Liver (tissue), 10 donors: ENCODE measurements at places on chromosomes 13 and 19.
A peak's percentile ranks its signal among the peaks of the same experiment; 100 is the strongest.

DNA sequence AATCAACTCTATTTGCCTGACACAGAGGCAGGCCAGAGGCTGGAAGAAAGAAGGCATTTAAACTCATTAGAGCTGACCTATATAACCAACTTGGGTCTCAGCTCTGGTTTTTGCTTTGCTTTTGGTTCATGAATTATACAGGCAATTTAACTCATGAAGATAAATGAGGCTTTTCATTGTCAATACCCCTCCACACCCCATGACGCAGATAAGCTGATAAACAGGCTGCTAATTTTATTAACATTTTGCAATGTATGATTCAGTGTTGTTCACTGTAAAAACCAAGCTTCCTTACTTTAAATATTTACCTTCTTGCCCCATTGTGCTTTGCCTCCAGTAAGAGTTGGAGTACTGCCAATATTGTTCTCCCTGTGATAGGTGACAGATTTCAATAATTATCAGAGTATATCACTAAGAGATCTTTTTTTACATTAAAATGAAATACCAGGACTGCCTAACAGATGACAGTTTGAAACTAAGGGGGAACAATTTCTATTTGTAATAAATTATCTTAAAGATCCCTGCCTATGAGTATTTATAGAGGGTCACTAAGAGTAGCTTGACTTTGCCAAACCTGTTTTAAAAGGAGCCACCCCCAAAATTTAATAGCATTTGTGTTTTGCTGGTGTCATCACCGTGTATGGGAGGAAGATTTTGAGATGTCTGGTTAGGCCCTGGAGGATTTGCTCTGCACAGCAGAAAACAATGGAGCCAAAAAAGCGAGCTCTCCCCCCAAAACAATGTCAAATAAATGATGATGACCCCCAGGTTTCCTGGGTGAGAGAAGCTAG is 472.7 kb upstream of the NBEA start:
- DNase-seq = no peak

DNA sequence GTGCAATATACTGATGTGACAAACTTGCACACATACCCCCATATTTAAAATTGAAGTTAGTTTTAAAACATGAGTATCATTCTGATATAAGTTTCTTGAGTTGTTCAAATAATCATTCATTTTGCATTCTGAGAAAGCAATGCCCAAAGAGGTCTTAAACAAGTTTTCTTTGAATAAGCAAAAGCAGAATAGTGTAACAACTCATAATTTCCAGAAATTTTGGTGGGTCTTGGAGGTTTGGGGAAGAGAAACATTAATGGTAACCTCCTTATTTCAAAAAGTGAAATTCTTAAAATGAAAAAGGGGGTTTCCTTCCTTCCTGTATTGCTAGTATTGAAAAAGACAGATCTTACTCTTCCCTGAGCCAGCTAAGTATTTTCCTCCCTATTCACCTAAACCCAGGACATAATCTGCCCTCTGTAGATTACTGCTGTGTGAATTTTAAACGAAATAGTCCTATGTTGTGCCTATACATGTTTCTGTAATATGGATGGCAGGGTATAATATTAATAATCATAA is 30.4 kb downstream of the SLC25A15 start:
- no peak for DNase-seq

DNA sequence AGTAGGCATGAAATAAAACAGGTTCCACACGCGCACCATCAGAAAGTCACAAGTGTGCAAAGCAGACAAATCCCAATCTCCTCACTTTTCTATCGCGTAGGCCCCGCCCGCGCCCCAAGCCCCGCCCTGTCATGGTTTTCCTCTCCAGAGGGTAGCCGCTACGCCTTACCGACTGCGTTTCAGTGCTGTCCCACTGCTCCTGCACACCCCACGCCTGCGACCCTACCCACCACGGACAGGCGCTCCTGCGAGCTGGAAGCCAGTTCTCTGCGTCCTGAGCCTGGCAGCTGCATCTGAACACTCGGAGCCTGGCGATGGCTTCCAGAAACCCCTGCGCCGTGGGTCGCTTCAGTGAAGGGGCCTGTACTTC is 379 bp upstream of the ZNF470 start:
- DNase-seq = peak; percentile 60

DNA sequence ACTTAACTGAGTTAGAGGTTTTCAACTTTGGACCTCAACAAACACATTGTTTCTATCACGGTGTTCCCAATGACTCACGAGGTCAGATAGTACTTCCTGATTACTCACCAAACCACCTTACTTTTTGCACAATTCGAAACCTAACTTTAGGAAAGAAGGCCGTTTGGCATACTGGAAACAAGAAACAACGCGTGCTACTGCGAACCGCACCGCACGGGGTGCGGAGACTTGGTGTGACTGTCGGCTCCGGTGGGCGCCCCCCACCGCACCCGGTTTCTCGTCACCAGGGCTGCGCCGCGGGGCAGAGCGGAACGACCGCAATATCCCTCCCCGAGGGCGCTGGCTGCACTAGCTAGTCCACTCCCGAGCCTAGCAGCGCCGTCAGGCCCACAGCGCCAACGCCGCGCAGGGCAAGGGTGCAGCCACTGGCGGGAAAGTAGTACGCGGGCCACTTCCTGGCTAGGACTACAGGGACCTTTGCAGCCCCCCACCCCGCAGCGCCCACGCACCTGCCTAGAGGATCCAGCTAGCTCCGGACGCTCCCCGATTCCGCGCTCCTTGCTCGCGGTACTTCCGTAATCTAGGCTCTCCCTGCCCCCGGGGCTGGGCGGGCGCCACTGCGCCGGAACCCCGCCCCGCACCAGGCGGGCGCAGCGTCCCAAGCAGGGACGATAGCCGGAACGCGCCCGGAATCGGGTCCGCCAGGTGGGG is at the start of gene PARP4:
TSS of gene PARP4 (minus strand) at position 582 of the 711 bp plus-strand sequence. CDS start 9,002 bp downstream, outside the sequence.
- DNase-seq = peak; percentile 77

DNA sequence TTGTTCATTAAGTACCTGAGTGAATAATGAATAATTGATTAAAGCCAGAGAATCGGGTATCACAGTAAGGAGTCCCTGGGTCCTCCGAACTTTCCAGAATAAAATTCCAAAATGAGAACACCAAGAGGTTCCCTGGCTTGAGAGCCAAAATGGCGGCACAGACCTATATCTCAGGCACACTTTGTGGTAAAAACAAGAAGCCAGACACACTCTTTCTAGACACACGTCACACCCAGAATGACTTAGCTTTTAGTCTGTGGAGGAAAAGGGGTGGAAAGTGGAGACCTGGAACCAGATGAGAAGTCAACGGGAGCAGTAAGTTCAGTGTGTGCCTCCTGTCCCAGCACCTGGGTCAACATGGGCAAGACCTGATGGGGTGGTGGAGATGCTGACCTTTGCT is 8.4 kb downstream of the ARL11 start:
- DNase-seq = no peak

GRCh38 chr19:30873691-30874090 is 475.5 kb downstream of the TSHZ3 start:
- no peak for DNase-seq

GRCh38 chr19:33260628-33261418 is 35.2 kb upstream of the SLC7A10 start:
- DNase-seq = no peak

DNA sequence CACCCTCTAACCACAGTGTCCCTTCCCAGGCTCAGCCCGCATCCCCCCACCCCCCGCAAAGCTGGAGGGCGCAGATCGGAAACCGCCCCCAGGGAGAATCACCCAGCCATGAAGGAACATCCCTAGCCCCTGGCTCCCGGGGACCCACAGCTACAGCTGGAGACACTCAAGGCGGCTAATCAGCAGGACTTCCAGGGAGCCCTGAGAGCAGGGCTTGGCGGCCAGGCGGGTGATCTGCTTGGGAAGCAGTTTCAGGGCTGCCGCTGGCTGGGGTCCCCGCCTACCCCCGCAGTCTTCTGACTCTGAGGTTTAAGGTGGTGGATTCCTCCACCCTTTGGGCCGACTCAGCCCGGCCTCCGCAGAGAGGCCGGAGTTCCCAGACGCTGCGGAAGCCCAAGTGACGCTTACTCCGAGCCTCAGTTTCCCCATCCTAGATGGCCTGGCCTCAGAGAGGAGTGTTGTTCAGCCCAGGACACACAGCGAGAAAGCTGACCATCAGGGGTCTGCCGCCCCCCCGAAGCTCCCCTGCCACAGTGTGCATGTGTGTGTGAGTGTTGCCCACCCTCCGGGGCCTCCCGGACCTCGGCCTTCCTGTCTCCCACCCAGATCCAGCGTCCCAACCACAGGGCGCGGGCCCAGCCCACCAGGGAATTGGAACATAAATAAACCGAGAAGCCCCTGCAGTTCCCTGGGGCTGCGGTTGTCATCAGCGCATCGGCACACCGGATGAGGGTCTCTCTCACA is 9.8 kb downstream of the FUT6 start:
- no peak for DNase-seq
